MG63 (cell line): ENCODE measurements at places on chromosomes 7 and 10. TPM values are rescaled to one million over a fixed set of nuclear protein-coding genes. Genes with fewer than 3 reads are reported as not detected.

- DNase-seq: no peak
Observed at GRCh38 chr7:31464601-31465000, 49.3 kb upstream of the ITPRID1 start.

GRCh38 chr10:26950934-26951333 is 90.2 kb upstream of the ABI1 start:
- DNase-seq: no peak

The PIP4K2A gene
- 17.4 and 17.8 TPM in 2 replicates for total RNA-seq

The MBLAC1 gene
- 1.9 TPM in 1 of 2 replicates, not detected in the other for total RNA-seq

The FRMPD2 gene
- 1.2 TPM in 1 of 2 replicates, not detected in the other for total RNA-seq

The INSYN2A gene
- total RNA-seq: not detected in 2 replicates
